Cardiac muscle cell (in vitro differentiated cells and primary cell): ENCODE measurements at places on chromosomes 12 and 14.

DNA sequence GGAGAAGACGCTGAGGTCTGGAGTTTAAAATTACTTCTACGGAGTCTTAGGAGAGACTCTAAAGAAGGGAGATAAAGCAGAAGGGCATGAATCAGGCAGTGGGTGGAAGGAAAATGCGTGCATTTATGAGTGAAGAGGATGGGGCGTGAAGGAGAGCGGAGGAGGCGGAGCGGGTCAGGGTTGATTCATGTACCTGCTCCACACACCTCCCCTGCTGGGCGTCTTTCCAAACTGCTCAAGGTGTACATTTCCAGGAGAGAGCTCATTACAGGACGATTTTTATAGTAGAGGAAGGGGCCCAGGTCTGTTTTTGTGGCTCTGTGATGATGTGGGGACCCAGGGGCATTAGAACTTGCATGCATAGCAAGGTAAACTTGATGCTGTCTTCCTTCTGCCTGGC, 65.0 kb upstream of the ASPG start:
- no peak for DNase-seq

- DNase-seq, result no peak
Observed at GRCh38 chr12:118398524-118398923, 22.2 kb downstream of the SUDS3 start.

DNA sequence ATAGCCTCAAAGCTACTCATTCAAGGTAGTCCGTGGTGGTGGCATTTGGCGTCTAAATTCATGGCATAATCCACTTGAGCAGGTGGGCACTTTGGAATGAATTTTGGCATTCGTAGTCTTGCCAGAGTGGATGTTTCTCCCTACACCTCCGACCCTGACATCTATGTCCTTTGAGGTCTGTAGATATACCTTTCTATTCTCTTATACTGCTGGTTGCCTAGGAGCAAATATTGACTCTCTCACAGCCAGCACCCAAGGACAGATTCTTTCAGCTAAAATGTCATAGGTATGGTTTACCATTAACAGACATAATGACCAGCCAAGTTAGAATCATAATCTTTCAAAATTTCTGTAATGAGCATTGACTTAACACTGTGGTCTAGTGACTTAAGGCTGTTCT, 47.4 kb upstream of the FLRT2 start:
- DNase-seq, result no peak

- no peak for DNase-seq
Observed at GRCh38 chr12:42015051-42015461, 129.6 kb downstream of the GXYLT1 start.

- DNase-seq, result no peak
Observed at GRCh38 chr12:89880690-89881350, 172.2 kb upstream of the ATP2B1 start.
